ENCODE measurements at places on chromosomes 2 and 18.

DNA sequence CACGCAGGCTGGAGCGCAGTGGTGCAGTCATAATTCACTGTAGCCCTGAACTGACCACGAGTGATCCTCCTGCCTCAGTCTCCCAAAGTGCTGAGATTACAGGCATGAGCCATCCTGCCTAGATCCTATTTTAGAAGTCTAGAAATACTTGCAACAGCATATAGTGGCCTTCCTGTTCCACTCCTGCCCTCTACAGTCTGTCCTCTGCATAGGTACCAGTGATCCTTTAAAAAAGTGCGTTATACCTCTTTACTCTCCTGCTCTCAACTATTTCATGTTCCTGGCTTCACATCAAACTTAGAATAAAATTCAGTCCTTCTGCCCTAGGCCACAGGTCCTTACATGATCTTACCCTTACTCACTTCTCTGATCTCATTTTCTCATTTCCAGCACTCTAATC lies 6.0 kb downstream of the COMMD1 start:
- DNase-seq, result no peak

DNA sequence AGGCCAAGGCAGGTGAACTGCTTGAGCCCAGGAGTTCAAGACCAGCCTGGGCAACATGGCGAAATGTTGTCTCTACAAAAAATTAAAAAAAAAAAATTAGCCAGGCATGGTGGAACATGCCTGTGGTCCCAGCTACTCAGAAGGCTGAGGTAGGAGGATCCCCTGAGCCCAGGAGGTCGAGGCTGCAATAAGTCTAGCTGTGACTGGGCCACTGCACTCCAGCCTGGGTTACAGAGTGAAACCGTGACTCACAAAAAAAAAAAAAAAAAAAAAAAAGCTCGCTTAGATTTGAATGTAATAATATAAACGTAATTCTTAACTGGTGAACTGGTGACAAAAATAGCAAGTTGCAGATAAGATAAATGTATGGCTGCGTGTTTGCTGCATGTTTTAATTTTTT lies 56.5 kb downstream of the TFCP2L1 start:
- DNase-seq, result no peak

- DNase-seq, result no peak
Measured at GRCh38 chr2:77999376-77999775, 477.2 kb upstream of the LRRTM4 start.

- DNase-seq, result no peak
Measured at GRCh38 chr2:152432206-152432653, 97.3 kb downstream of the FMNL2 start.

GRCh38 chr2:113079131-113079530 lies 11.4 kb downstream of the IL1F10 start:
- DNase-seq, result no peak

DNA sequence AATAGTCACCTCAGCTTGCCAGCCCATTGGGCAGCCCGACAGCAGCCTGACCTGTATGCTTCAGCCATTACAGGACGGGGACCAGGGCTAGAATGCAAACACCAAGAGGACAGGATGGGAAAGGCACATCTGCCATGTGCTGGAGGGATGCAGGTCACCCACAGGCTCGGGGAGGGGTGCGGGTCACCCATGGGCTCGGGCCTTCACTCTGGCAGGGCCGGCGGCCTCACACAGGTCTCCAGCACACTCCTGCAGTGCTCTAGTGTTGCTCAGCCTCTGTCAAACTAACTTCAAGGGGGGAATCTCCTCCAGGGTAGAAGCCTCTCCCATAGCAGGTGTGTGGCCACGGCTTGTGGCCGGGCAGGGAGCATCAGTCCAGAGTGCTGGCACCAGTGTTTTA lies 222.5 kb downstream of the SEPTIN10 start:
- no peak for DNase-seq

DNA sequence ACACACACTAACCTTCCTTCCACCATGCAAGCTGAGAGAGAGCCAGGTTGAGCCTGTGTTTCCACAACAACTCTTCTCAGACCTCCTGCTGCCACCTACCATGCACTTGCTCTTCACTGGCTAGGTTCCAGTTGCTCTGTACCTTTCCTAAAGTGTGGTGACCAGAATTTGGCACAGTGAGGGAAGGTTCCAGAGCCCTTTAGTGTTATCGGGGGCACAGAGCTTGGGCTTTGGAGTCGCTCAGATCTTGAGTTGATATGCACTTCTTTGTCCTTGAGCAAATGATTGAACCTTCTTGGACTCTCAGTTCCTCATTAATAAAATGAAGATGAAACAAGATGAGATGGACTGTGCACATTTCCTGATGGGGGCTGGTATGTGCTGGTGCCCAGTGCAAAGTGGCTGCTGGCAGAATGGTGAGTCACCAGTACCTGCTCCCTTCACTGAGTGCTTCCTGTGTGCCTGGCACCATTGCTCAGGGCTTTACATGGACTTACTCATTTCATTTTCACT lies 47.1 kb downstream of the NEDD4L start:
- DNase-seq, result no peak
